HFFc6 (cell line): ENCODE measurements at places on chromosomes 2 and 18. TPM values are rescaled to one million over a fixed set of nuclear protein-coding genes. Genes with fewer than 3 reads are reported as not detected.
A peak's percentile ranks its signal among the peaks of the same experiment; 100 is the strongest.

GRCh38 chr2:51158251-51158650 is 126.3 kb upstream of the NRXN1 start:
- H3K4me1 ChIP-seq: no peaks in the 10 kb centered on the region
- no peak overlapping the region for H3K27ac ChIP-seq
- no peaks in the 10 kb centered on the region for H3K36me3 ChIP-seq
- DNase-seq: no peak
- no peaks in the 10 kb centered on the region; the same call in 1 of the 2 replicates for H3K27me3 ChIP-seq
- H3K4me3 ChIP-seq: no peak overlapping the region

GRCh38 chr2:37773371-37774130 is 102.1 kb upstream of the CDC42EP3 start:
- H3K4me1 ChIP-seq: peaks cover 97% of the 10 kb centered on the region
- no peak for DNase-seq
- H3K36me3 ChIP-seq: peaks cover 5% of the 10 kb centered on the region; the same call in 1 of the 2 replicates
- no peak overlapping the region for H3K4me3 ChIP-seq

- no peak overlapping the region for H3K27ac ChIP-seq
- H3K4me1 ChIP-seq: peaks cover 26% of the 10 kb centered on the region
- peaks cover 33% of the 10 kb centered on the region for H3K27me3 ChIP-seq
- H3K36me3 ChIP-seq: no peaks in the 10 kb centered on the region
- H3K4me3 ChIP-seq: peak overlapping the region; percentile 84
Observed at GRCh38 chr2:205925373-205926337, 160.3 kb downstream of the INO80D start.

- no peaks in the 10 kb centered on the region for H3K27me3 ChIP-seq
- H3K4me3 ChIP-seq: peak overlapping the region; percentile 59
- DNase-seq: no peak
- peak overlapping the region; percentile 61 for H3K27ac ChIP-seq
- peaks cover 8% of the 10 kb centered on the region; the same call in 1 of the 2 replicates for H3K36me3 ChIP-seq
- peaks cover 83% of the 10 kb centered on the region for H3K4me1 ChIP-seq
Observed at GRCh38 chr2:160474891-160475787, 18.5 kb downstream of the RBMS1 start.

DNA sequence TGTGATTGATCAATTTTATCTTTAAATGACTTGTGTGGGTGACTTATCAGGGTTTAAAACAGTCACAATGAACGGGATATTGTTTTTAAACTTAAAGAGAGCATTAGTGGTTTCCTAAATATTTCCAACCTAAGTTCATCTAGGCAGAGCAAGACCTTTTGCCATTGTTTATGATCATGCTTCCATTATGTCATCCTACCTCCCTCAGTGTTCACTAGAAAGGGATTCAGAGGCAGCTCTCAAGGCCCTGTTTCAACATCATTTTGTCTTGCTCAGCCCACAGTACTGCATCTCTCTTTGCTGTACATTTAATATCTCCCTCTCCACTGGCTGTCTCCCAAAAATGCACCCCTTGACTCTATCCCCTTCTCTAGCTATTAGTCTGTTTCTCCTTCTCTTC is 21.5 kb upstream of the PELI1 start:
- no peak overlapping the region for H3K4me3 ChIP-seq
- no peaks in the 10 kb centered on the region for H3K36me3 ChIP-seq
- H3K27me3 ChIP-seq: peaks cover 6% of the 10 kb centered on the region
- DNase-seq: no peak
- no peak overlapping the region for H3K27ac ChIP-seq

- no peaks in the 10 kb centered on the region for H3K4me1 ChIP-seq
- peaks cover 8% of the 10 kb centered on the region; the same call in 1 of the 2 replicates for H3K27me3 ChIP-seq
- no peaks in the 10 kb centered on the region for H3K36me3 ChIP-seq
- no peak overlapping the region for H3K4me3 ChIP-seq
- H3K27ac ChIP-seq: no peak overlapping the region
Observed at GRCh38 chr2:15745907-15746702, 154.4 kb downstream of the DDX1 start.

DNA sequence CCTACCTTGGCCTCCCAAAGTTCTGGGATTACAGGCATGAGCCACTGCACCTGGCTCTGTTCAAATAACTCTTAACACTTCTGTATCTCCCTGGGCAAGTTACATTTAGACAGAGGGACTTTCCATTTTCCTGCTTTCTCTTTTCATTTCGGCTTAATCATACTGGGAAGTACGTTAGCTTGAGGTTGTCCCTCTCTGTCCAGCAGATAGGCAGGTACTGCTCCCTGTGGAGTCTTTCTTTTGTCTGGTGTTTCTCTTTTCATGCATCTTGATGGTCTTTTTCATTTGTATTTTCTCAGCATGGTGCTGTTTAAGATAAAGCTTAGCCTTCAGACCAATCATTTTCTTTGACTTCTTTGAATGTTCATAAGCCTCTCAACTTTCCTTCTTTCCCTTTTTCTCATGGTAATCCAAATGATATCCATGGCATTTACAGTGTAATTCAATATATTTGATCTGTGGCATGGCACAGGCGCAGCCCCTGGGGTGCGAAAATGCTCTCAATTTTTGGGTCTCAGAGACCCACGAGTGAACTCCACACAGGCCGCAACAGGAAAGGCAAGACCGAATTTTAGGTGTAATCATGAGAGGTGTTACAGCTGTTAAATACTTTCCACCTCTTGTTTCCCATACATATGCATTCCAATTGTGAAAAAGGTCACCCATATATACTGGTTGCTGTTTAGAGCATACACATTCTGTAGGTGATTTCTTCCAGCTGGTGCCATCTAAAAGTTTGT is 99.9 kb upstream of the MYO3B start:
- no peak for DNase-seq
- H3K27ac ChIP-seq: no peak overlapping the region
- H3K4me1 ChIP-seq: peaks cover 6% of the 10 kb centered on the region
- H3K27me3 ChIP-seq: no peaks in the 10 kb centered on the region
- no peak overlapping the region for H3K4me3 ChIP-seq

- no peaks in the 10 kb centered on the region for H3K36me3 ChIP-seq
- H3K4me3 ChIP-seq: no peak overlapping the region
- H3K27me3 ChIP-seq: no peaks in the 10 kb centered on the region
- no peak overlapping the region for H3K27ac ChIP-seq
- DNase-seq: no peak
- no peaks in the 10 kb centered on the region; the same call in 1 of the 2 replicates for H3K4me1 ChIP-seq
Observed at GRCh38 chr2:160126756-160127155, 64.3 kb upstream of the PLA2R1 start.

- H3K36me3 ChIP-seq: no peaks in the 10 kb centered on the region; the same call in 1 of the 2 replicates
- no peak overlapping the region for H3K27ac ChIP-seq
- no peak overlapping the region for H3K4me3 ChIP-seq
Observed at GRCh38 chr2:104321116-104321795, 532.7 kb upstream of the POU3F3 start.

The MAPK4 gene
- not detected in 3 replicates for total RNA-seq

The IL1F10 gene
- not detected in 3 replicates for total RNA-seq

The FRZB gene
- total RNA-seq: not detected in 3 replicates

GRCh38 chr18:75139226-75139911 is 69.6 kb downstream of the PTGR3 start:
- no peak overlapping the region for H3K4me3 ChIP-seq
- H3K27ac ChIP-seq: no peak overlapping the region
- H3K27me3 ChIP-seq: peaks cover 29% of the 10 kb centered on the region
- H3K36me3 ChIP-seq: no peaks in the 10 kb centered on the region
- DNase-seq: no peak

DNA sequence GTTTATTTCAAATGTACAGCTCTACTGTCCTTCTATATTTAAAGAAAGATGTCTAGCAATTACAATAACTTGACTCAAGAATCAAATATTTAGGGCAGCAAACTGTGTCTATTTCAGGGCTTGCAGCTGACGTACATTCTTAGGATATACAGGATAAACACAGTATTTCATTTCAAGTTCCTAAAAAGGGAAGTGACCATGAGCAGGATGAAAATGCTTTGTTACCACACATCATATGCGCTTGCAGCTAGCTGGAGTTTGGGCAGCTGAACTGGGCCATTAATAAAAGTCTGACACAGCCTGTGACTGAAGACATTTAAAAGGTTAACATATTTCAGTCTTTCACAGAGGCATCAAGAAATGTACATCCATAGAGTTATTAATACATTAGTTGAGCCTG is 264.6 kb upstream of the TRIB2 start:
- H3K4me1 ChIP-seq: peaks cover 44% of the 10 kb centered on the region
- H3K36me3 ChIP-seq: no peaks in the 10 kb centered on the region
- no peak overlapping the region for H3K4me3 ChIP-seq
- DNase-seq: no peak
- no peaks in the 10 kb centered on the region for H3K27me3 ChIP-seq
- no peak overlapping the region for H3K27ac ChIP-seq

DNA sequence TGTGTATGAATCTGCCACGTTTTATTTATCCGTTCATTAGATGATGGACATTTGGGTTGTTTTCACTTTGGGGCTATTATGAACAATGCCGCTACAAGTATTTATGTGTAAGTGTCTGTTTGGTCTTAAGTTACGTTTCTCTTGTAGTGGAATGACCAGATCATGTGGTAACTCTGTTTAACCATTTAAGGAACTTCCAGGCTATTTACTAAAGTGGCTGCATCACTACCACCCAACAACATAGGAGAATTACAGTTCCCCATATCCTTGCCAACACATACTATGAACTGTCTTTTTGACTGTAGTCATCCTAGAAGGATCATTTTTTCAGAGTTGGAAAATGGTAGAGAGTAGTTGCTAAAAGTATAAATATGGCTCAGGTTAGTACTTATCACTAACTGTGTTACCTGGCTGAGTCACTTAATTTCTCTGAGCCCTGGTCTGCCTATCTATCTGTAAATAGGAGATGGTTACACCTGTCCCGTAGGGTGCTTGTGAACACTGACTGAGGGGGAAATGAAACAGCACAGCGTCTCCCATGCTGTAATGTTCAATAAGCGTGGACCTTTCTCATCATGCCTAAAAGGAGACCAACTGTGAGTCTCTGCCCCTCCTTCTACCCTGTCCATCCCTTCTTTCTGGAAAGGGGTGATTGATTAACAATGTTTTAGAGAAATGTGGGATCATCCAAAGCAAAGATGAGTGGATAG is 103.1 kb downstream of the SH3RF3 start:
- DNase-seq: no peak
- peaks cover 28% of the 10 kb centered on the region for H3K27me3 ChIP-seq
- peaks cover 11% of the 10 kb centered on the region for H3K4me1 ChIP-seq
- H3K36me3 ChIP-seq: no peaks in the 10 kb centered on the region

- no peaks in the 10 kb centered on the region for H3K27me3 ChIP-seq
- no peaks in the 10 kb centered on the region for H3K36me3 ChIP-seq
- H3K4me1 ChIP-seq: no peaks in the 10 kb centered on the region
- H3K27ac ChIP-seq: no peak overlapping the region
- DNase-seq: no peak
- no peak overlapping the region for H3K4me3 ChIP-seq
Observed at GRCh38 chr2:49465157-49465831, 311.0 kb upstream of the FSHR start.

The LYG1 gene
- total RNA-seq: 0.24 to 0.70 TPM (median 0.27 TPM) in 3 replicates

The LINC00305 gene
- not detected in 3 replicates for total RNA-seq

The DNAJC5G gene
- not detected in 2 replicates for total RNA-seq

DNA sequence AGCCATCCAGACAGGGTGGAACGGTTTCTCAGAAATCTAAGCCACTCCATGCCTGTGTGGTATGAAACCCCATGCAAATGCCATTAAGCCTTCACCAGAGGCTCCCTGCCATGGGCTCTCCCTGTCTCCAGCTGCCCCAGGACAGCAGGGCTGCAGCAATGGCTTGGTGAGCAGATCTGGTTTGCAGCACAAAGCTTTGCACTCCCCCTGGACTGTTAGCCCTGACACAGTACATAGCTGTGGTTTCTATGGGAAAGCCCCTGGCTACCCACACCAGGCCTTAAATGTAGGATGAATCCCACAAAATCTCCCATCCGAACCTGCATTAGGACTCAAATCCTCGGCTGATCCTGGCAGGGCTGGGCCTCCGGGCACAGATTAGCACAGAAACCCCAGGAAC is 291.6 kb downstream of the TNS1 start:
- H3K27me3 ChIP-seq: no peaks in the 10 kb centered on the region; the same call in 1 of the 2 replicates
- no peak overlapping the region for H3K4me3 ChIP-seq
- peak; percentile 13 for DNase-seq

DNA sequence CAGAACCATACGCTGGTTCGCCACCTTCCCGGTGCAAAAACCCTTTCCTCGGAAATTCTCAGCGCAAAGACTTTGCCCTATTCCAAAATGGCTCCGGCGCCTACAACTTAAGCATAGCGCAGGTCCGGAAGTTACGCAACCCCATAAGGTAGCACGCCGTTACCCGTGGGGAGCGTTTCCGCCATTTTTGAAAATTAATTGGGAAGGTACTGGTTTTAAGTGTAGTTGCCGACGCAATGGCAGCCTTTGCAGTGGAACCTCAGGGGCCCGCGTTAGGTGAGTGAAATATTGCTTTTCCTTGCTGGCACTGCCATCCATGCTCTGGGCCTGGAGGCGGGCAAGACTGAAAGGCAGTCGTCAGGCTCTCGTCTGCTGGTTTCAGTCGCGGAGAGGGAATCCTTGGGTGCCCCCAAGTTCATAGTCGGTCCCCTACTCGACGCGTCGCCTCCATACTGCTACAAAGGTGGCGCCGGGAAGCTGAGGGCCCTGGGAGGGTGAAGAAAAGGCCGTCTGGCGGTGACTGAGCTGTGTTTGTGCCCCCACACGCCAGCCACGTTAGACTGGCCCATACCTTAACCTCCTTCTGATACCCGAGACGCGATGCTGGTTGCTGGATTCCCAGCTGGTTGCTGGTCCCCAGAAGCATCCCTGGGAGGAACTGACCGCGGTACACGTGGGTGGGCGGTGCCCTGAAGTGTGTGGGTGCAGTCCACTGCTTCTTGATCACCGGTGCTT is at the start of gene NUP35:
Gene NUP35 (plus strand): TSS at position 222 of the 735 bp plus-strand sequence. CDS start 15 bp downstream, at position 237.
- H3K36me3 ChIP-seq: no peaks in the 10 kb centered on the region; the same call in 1 of the 2 replicates
- DNase-seq: peak; percentile 87
- peak within 1 kb of the TSS; percentile 97 for H3K4me3 ChIP-seq

DNA sequence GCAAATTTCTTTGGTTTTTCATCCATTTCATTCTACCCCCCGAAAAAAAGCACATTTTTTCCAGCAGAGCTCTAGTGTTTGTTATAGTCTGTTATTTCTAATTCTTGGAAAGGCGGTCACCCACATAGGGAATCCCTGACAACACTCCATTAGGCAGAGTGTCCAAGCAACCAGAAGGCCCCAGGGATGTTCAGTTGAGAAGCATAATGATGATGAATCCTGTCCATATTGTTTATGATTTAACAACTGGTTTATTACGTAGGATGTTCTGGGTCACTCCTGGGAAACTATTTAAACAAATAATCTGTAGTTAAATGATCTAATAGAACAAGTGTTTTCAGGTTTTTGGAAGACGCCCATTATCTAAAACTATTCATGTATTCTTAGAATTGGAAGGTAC is 388.7 kb downstream of the TNS1 start:
- no peaks in the 10 kb centered on the region for H3K36me3 ChIP-seq
- peaks cover 12% of the 10 kb centered on the region for H3K4me1 ChIP-seq
- peaks cover 25% of the 10 kb centered on the region for H3K27me3 ChIP-seq
- DNase-seq: no peak
- H3K4me3 ChIP-seq: no peak overlapping the region

- H3K27ac ChIP-seq: no peak overlapping the region
- no peaks in the 10 kb centered on the region for H3K36me3 ChIP-seq
- no peak for DNase-seq
- H3K4me1 ChIP-seq: peaks cover 14% of the 10 kb centered on the region
Observed at GRCh38 chr2:65654496-65654895, 222.1 kb upstream of the SPRED2 start.
